ENCODE measurements at places on chromosomes 2 and 18. TPM values are rescaled to one million over a fixed set of nuclear protein-coding genes. Genes with fewer than 3 reads are reported as not detected.

The SPP2 gene
- total RNA-seq = not detected

The ALPG gene
- total RNA-seq = 0.33 TPM

The SERPINB4 gene
- 0.08 TPM for total RNA-seq

The TMEM198 gene
- total RNA-seq = 1.3 TPM

The RAB3GAP1 gene
- total RNA-seq = 29.9 TPM

The ICOS gene
- not detected for total RNA-seq

The LDLRAD4 gene
- 2.3 TPM for total RNA-seq

All from A549 treated with Mapracorat at 1 μM for 4 hours (cell line).